Smooth muscle cell of the pulmonary artery (primary cell): ENCODE measurements at places on chromosomes 2 and 18. TPM values are rescaled to one million over a fixed set of nuclear protein-coding genes. Genes with fewer than 3 reads are reported as not detected.

RTP5 gene
- not detected in 2 replicates for total RNA-seq

DUSP19 gene
- 4.3 and 7.6 TPM in 2 replicates for total RNA-seq

COPS8 gene
- 87.4 and 114 TPM in 2 replicates for total RNA-seq

CD8B gene
- not detected in 2 replicates for total RNA-seq

UGT1A8 gene
- 0.17 TPM in 1 of 2 replicates, not detected in the other for total RNA-seq

NOSTRIN gene
- 0.13 TPM in 1 of 2 replicates, not detected in the other for total RNA-seq

RAB1A gene
- 130 and 154 TPM in 2 replicates for total RNA-seq

KCNJ3 gene
- 0.07 TPM in 1 of 2 replicates, not detected in the other for total RNA-seq

MGAT4A gene
- 0.33 and 0.86 TPM in 2 replicates for total RNA-seq

MPV17 gene
- total RNA-seq = 71.7 and 83.5 TPM in 2 replicates

PSMA8 gene
- total RNA-seq = not detected in 2 replicates

SERPINB10 gene
- not detected in 2 replicates for total RNA-seq

NYAP2 gene
- total RNA-seq = not detected in 2 replicates

CYP26B1 gene
- total RNA-seq = 1.1 and 4.9 TPM in 2 replicates

CRACDL gene
- 0.03 TPM in 1 of 2 replicates, not detected in the other for total RNA-seq

NEURL3 gene
- 0.20 TPM in 1 of 2 replicates, not detected in the other for total RNA-seq

BCL2 gene
- 0.92 and 3.1 TPM in 2 replicates for total RNA-seq

ASAP2 gene
- 63.4 and 72.9 TPM in 2 replicates for total RNA-seq

SLC9A4 gene
- 0.03 TPM in 1 of 2 replicates, not detected in the other for total RNA-seq

POU3F3 gene
- not detected in 2 replicates for total RNA-seq

SOCS6 gene
- 35.7 and 42.7 TPM in 2 replicates for total RNA-seq
